ENCODE measurements at places on chromosomes 6 and 20. TPM values are rescaled to one million over a fixed set of nuclear protein-coding genes. Genes with fewer than 3 reads are reported as not detected.
A peak's percentile ranks its signal among the peaks of the same experiment; 100 is the strongest.

Gene TAGAP
- total RNA-seq, result not detected

Gene MRPS26
- total RNA-seq, result 37.0 TPM

Gene GPR6
- not detected for total RNA-seq

Gene OR2B6
- total RNA-seq, result 0.17 TPM

Gene ID4
- total RNA-seq, result 0.83 TPM

Gene PNPLA1
- not detected for total RNA-seq

Gene PAX1
- not detected for total RNA-seq

Gene CDSN
- not detected for total RNA-seq

DNA sequence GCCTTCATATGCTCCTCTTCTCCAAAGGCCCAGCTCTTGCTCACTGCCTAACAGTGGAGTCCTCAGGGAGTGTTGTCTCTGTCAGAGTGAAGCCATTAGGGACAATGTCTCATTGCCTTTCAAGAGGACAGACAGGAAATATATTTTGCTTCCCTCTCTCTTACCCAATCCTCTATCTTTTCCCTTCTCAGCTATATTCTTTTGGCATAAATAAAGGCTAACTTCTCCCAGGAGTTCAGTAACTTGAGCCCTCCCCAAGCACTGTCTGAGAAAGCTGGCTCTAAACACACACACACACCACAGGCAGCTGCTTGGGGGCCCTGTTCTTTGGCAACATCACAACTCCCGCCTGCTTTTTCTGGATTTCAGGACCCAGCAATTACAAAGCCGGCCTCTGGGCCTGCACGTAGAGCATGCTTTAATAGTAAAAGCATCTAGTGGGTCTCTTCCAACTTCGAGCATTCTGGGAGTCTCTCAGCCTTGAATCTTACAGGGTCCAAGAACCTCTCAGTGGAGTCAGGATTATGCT is 34.7 kb upstream of the LAMA4 start:
- DNase-seq, result peak; percentile 98

DNA sequence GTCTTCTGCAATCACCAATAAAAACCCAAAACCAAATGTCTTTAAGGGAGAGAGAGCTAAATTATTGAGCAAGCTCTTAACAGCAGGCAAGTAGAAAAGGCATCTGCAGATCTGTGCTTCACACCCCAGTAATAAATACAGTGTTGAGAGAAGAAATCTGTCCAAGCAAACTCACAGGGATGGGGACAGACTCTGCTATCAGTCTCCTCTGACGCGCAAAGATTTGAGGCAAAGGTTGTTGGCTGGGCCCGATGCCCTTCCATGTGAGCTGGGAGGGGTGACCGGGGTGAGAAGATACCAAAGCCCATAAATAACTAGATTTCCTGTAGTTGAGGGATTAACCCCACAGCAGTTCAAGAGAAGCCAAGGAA is 315.2 kb upstream of the SOX4 start:
- DNase-seq, result peak; percentile 14

- DNase-seq, result no peak
Observed at GRCh38 chr20:62753626-62754025, 42.6 kb upstream of the MRGBP start.

DNA sequence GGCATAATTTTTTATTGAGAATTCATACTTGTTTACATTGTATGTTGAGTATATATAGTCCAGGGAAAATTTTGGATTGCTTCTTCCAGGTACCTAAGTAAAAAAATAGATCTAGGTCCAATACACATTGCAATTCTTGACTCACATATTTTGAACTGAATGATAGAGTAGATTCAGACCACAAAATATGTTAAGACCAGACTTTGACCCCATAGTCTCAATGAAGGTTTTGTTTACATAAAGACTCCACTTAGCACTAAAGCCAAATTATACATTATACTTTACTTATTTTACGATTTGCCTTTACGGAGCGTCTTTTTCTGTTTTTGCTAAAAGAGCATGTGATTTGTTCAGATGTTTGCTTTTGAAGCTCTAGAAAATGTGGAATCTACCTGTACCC is 144.1 kb upstream of the PTCHD4 start:
- no peak for DNase-seq

DNA sequence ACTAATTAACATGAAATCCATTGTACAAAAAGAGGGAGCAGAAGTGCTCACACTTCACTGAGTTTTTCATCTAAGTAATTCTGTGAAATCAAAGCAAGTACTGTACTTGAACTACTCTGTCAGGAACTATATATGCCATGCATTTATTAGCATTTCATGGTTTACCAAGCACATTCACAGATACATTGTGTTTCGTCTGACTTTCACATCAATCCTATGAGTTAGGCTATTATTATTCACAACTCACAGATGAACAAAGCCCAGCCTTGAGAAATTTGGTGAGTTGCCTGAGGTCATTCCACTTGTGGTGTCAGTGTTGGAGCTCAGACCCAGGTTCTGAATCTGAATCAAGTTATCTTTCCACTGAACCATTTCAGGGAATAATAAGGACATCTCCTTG is 33.7 kb upstream of the TENT5A start:
- peak; percentile 20 for DNase-seq

GRCh38 chr6:21359926-21360325 is 233.6 kb upstream of the SOX4 start:
- no peak for DNase-seq

GRCh38 chr6:75368151-75368779 is 83.7 kb upstream of the TMEM30A start:
- DNase-seq, result peak; percentile 25

GRCh38 chr6:38646166-38646878 is 6.6 kb upstream of the BTBD9 start:
- DNase-seq, result no peak

- DNase-seq, result no peak
Observed at GRCh38 chr6:73085443-73085871, 139.8 kb downstream of the KHDC1L start.

DNA sequence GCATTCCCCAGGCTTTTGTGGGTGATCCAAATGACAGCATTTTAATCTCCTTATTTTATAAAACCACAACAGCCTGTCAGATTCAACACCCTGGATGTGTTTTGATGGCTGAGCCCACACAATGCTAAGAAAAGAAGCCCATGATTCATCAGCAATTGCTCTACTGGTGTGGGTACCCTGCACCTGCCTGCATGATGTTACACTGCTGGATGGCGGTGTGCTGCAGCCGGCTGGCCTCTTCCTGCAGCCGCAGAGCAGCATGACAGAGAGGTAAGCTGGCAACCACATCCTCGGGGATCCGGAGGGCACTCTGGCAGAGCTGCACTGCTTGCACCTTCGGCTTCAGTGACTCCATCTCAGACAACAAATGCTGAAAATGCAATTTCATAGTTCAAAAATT is 327.5 kb downstream of the SYNE1 start:
- DNase-seq, result no peak

DNA sequence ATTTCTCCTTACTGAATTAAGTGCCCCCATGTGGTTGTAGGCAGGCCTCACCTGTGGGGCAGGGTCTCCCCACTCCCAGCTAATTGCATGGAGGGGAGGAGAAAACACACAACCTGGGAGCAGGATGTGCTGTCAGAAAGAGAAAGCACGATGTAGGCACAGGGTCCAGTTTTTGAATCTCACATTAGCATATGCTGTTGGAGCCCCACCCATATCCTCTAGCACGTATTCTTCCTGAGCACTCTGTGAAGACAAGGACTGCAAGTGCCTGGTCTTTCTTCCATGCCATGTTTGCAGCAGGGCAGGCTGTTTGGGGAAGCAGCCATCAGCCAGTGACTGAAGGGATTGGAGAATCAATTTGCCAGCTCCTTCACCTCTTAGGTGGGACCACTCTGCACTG is 108.2 kb downstream of the CFAP61 start:
- no peak for DNase-seq

- no peak for DNase-seq
Observed at GRCh38 chr20:18988701-18989100, 175.1 kb downstream of the SCP2D1 start.

DNA sequence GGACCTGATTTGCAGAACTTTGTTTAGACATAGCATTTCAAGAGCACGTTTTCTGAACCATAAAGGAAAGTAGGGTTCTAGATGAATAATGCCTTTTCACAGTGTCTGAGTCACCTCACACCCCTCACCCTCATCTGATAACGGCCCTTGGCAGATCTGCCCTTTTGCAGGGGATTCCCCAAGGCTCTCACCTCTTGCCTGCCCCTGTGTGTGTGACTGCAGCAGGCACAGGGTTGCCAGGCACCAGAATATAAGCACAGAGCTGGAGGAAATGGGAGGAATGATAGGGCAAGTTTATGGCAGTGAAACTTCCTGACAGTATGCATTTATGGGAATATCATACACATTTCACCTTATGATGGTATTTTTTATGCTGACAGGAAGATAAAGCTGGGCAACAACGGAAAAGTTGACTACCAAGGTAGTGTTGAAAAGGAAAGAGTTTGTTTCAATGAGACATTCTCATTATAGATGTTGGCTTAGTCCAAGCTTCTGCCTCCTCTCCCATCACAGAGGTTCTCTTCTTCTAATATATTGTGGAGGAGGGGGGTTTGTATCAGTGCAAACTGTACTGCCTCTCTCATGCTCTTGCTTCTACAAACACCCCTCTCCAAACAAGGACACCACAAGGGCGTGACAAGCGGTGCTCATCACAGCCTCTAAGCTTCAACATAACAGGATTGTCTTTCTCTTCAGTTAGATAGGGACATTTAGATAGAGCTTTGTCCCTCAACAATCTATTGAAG is 101.5 kb upstream of the BACH2 start:
- DNase-seq, result peak; percentile 6

GRCh38 chr6:110950440-110950839 is 8.1 kb upstream of the GTF3C6 start:
- no peak for DNase-seq

- DNase-seq, result peak; percentile 81
Observed at GRCh38 chr20:4607287-4607713, 114.4 kb upstream of the PRND start.

DNA sequence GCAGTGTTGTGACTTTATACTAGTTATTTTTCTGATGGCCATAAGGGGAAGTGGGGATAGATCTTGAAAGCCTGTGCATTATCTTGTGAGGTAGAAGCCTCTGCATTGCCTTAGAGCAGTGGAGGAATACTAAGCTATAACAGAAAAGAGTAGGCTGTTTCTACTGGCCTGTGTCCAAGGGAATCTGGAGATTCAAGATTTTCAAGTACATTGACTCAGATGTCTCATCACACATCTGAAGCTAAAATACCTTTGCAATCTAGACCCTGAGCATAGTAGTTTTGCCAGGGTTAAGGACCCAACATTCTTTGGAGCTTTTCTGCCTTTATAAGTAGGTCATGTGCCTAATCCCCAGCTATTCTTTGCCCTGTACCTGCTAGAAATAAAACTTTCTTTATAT is 272.3 kb downstream of the TENT5A start:
- no peak for DNase-seq

DNA sequence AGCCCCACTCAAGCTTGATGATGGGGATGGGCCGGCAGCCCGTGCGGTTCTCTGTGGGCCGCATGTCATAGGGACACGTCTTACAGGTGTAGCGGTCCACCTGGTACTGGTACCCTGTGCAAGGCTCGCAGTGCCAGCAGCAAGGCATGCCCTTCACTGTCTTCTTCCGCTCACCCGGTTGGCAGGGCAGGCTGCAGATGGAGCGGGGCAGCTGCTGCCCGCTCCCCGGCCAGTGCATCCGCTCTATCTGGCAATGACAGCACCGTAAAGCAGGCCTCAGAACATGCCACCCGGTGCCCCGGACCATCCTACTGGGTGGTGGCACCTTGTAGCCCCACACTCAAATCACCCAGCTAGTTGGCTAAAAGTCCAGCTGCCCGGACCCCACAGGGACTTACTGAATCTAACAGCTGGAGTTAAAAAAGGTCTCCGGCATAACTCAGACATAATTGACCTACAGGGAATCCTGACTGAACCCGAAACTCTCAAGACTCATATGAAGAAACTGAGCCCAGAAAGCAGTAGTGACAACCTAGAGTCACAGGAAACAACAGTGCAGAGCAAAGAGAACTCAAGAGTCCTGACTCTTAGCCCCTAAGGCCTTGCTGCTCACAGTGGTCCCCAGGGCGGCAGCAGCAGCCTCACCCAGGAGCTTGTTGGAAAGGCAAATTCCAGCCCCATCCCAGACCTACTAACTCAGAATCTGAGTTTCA is 109.4 kb downstream of the GRM4 start:
- DNase-seq, result no peak

DNA sequence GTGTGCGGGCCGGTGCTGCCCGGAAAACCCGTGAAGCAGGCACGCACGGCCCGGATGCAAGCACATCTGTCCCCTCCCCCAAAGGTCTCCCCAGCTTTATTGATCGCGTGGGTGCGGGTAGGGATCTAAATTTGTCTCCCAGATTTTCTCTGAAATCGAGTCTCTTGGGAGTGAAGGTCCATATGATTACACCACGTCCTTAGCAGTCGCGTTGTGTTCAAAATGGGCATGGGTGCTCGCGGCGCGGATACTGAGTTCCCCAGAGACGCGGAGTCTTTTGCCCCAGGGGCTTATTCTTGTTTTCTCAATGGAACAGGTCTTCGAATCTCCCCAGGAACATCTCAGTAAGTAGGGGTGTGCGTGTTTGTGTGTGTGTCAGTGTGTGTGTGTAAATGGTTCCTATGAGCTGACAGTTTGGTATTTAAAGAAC is 2.8 kb upstream of the ZNF292 start:
- DNase-seq, result peak; percentile 26

DNA sequence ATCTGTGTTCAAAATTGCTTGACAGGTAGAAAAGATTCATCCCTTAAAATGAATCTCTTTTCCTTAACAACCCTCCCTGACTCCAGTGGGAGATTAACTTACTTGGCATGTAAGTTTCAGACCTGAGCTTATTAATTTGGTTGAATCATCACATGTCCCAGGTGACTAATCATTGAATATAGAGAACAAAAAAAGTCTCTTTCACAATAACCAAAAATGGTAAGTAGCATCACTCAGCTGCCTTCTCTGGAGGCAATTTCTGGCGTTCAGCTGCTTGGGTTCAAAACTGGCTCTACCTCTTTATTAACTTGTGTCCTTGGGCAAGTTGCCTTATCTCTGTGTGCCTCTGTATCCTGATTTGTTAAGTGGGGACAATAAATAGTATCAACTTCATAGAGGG is 2.9 kb downstream of the C6orf141 start:
- DNase-seq, result no peak

DNA sequence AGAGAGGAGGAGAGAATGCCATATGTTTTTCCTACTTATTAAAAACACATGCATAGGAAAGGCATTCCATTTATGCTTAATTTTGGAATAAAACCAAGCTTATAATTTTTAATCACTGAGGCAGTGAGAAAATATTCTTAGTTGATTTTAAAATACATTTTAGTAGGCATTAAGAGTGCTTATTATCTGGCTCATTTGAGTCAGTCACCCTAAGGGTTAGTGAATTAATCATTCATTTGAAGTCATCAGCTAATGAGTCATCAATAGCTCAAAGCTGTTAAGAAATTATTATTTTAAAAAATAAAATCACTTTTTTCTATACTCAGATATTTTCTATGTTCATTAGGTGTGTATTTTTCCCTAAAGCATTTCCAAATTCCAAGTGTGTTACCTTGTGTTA is 81.6 kb downstream of the TMEM200A start:
- peak; percentile 44 for DNase-seq

DNA sequence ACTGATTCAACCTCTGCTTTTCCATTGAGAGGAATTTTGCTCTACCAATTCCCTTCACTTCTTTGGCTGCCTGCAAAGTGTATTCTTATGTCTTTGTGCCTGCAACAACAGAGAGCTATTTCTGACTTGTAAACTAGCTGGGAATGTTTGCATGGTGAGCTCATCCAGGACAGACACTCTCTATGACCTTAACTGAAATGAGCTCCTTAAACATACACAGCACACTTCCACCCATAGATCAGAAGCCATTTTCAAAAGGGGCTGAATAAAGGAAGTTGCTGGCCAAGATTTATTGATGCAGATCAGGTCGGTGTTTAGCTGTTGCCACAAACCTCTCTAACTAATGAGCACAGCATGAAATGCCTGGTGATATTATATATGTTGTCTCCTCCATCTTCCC is 377.7 kb downstream of the BTBD9 start:
- peak; percentile 74 for DNase-seq

Measured in fibroblast of lung (primary cell).